NCI-H524 treated with DMSO at 0.1 percent for 48 hours (cell line): ENCODE measurements at places on chromosomes 7 and 10.

DNA sequence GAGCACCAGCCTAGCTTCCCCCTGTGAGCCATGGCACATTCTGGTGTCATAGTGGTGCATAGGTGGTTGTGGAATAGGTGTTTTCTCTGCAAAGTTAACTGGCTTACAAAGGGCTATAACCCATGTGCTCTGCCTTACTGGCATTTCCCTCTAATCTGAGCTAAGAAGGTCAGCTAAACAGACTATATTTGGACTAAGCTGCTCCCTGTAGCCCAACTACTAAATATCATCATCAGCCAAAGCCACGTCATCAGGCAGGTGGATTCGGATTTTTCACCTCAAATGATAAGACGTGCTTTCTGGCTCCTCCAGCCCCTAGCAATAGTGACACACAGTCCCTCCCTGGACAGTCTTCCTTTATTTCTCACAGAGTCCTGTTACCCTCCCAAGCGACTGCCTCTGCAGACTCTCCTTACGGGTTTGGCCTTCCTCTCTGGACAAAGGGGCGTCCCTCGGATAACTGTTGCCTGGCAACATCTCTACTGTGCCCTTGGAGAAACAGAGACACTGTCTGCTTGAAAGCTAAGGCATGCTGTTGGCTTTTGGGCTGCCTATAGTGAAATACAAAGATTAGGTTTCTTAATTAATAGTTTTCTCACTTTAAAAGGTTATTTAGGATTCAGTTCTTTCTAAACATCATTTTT, 9.1 kb downstream of the SLC13A4 start:
- DNase-seq, result no peak

DNA sequence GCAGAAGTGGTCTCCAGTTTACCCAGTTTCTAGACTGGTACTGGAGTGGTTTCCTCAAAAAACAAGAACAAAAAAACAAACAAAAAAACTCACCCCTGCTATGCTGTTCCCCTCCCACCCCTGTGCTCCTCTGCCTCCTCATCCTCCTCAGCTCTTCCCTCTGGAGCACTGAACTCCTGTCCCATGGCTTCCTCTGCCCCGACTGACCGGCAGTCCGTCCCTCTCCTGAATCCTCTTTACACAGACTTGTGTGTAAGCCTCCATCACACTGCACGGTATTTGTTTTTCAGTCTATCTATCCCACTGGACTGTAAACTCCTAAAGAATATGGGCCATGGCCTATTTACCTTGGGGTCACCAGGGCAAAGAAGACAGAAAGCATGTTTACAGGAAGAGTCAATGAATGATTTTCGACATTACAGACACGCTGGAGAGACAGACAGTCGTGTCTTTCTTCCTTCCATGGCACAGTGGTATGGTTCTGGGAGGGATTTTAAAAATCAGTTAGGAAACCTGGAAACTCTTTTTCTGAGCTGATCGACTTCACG, 265.3 kb downstream of the GLI3 start:
- DNase-seq, result no peak

- no peak for DNase-seq
Measured at GRCh38 chr7:98617960-98618418, 904 bp downstream of the NPTX2 start.

- no peak for DNase-seq
Measured at GRCh38 chr7:4093483-4093882, 588.6 kb upstream of the FOXK1 start.

DNA sequence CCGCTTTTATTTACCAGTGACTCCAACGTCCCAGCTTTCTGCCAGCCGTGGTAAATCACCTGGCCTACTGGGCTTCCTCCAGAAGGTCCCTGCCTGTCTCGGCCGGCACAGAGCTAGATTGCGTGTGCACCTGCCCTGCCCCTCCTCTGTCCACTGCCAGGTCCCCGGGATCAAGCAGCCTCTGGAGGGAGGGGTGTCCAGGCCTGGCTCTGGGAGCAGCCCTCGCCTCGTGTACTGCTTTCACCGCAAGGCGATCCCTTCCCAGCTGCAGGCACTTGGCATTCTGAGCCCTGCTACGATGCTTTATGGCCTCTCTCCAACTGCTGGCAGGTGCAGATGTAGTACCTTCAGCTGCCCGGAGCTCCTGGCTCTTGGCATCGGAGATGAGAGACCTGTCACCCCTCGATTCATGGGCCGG, 7.4 kb downstream of the SLC29A3 start:
- DNase-seq, result no peak

DNA sequence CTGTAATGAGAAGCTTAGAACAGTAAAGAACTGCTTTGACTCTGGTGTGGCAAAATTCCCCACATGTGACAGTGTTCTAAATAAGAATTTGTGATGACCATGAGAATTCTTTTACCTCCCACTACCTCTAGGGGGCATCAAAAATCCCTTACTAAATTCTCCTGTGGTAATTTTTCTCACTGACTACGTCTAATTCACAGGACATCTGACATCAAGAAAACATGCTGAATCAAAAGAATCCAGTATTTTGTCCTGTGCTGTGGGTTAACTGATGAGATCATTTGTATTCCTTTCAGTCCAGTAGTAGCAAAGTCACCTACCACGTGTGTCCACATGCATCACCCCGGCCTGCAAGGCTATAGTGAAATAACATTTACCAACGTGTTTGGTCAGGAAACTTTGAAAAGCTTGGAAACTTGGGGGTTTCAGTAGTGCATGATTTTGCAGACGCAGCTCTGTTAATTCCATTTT, 103.8 kb downstream of the ATE1 start:
- no peak for DNase-seq

DNA sequence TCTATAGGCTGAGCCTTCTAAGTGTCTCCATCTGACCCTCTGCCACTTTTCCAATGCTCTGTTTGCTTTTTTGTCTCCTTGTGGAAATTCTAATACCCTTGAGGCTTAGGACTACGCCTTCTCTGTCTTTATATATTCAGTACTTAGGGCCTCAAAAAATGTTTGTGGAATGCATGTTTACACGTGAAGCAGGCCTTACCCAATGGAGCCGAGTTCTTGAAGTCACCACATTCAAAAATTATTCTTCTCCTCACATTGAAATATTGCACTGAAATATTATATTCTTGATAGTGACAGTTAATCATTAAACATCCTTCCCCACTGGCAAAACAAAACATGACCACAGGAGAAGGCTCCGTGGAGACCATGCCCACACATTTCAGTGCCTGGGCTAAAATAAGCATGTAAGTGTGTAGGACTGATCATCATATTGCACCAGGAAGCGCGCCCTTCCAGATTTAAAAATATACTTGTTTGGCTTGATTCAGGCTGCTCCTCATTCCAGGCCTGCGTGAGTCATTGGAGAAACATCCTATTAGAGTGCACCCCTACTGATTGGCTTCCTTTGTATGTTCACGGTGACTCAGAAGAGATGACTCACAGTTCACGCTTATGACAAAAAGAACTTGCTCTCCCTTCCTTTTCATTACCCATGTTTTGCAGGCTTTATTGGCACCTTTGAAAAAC, 307.4 kb upstream of the AOAH start:
- no peak for DNase-seq
